IMR-90 (cell line): ENCODE measurements at places on chromosomes 2 and 18.

GRCh38 chr2:36711741-36712314, 15.3 kb downstream of the VIT start:
- DNase-seq = no peak
- H3K4me1 ChIP-seq = peaks cover 3% of the 10 kb centered on the region; the same call in 1 of the 2 replicates
- H3K4me3 ChIP-seq = no peak overlapping the region
- no peaks in the 10 kb centered on the region for H3K36me3 ChIP-seq

GRCh38 chr18:79582978-79583377, 96.6 kb upstream of the CTDP1 start:
- H3K27ac ChIP-seq = no peak overlapping the region
- peaks cover under 1% of the 10 kb centered on the region; the same call in 1 of the 2 replicates for H3K4me1 ChIP-seq
- no peaks in the 10 kb centered on the region; the same call in 1 of the 2 replicates for H3K27me3 ChIP-seq
- H3K36me3 ChIP-seq = no peaks in the 10 kb centered on the region
- no peak overlapping the region for H3K4me3 ChIP-seq

GRCh38 chr2:64750001-64750816, 96.5 kb upstream of the SERTAD2 start:
- peak; percentile 33 for DNase-seq
- no peaks in the 10 kb centered on the region for H3K27me3 ChIP-seq
- peak overlapping the region; percentile 67 for H3K4me3 ChIP-seq
- no peaks in the 10 kb centered on the region for H3K36me3 ChIP-seq
- peak overlapping the region; percentile 77 for H3K27ac ChIP-seq

- DNase-seq = no peak
- H3K4me3 ChIP-seq = no peak overlapping the region
- no peak overlapping the region for H3K27ac ChIP-seq
These were observed 25.5 kb downstream of the PIAS2 start for GRCh38 chr18:46891742-46892214.

GRCh38 chr2:40325116-40325515, 126.8 kb downstream of the SLC8A1 start:
- no peak for DNase-seq
- H3K36me3 ChIP-seq = no peaks in the 10 kb centered on the region
- no peak overlapping the region for H3K27ac ChIP-seq
- H3K4me1 ChIP-seq = peaks cover 8% of the 10 kb centered on the region
- no peak overlapping the region for H3K4me3 ChIP-seq
- no peaks in the 10 kb centered on the region for H3K27me3 ChIP-seq

- DNase-seq = peak; percentile 66
- H3K4me3 ChIP-seq = no peak overlapping the region
- peak overlapping the region; percentile 30 for H3K27ac ChIP-seq
- H3K4me1 ChIP-seq = peaks cover 53% of the 10 kb centered on the region
These were observed 42.8 kb upstream of the SMAD7 start for GRCh38 chr18:48993586-48993985.

DNA sequence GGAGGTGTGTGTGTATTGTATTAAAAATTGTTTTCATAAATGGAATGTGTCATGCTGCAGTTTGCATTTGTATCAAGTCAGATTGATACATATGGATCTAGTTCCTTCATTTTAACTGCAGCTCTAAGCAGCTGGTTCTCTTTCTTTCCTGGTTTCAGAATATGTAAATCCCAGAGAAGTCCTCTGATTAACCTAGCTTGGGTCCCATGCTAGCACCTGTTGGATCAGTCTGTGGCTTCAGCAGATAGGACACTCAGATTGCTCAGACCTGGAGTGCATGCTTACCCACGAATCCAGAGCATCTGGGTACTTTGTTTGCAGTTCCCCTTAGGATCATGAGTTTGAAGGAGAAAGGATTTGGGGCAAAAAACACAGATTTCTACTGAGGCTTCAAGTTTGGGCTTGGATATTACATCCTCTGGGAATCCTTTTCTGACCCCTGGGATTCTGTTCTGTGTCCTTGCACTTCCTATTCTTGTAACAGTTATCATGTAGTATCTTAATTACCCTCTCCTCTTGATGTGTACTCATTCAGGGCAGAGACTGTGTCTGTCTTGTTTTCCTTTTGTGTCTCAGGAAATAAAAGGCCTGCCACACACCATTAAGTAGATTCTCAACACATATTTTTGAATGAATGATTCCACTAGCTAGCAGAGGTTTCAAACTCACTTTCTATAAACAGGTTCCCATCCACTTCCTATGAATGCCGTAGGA, 142.1 kb downstream of the PHLPP1 start:
- H3K27ac ChIP-seq = no peak overlapping the region
- H3K4me1 ChIP-seq = peaks cover 4% of the 10 kb centered on the region; the same call in 1 of the 2 replicates
- H3K4me3 ChIP-seq = no peak overlapping the region
- no peaks in the 10 kb centered on the region for H3K27me3 ChIP-seq

DNA sequence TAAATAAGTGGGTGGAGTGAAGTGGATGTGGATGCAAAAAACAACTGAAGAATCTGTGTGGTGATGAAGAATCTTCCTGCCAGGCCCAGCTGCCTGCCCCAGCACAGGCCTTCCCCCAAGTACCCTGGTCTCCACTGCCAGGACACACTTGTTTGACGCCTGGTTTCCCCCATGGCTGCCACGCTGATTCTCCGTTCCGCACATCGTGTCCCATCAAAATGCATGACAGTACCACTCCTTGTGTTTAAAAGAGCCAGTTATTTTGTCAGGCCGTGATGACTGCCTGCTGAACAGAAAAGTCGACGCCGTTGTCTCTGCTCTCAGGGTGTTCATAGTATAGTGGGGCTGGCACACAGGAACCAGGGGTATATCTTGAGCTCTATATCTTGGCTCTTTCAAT, 50.3 kb upstream of the KYNU start:
- peaks cover 6% of the 10 kb centered on the region; the same call in 1 of the 2 replicates for H3K4me1 ChIP-seq
- H3K4me3 ChIP-seq = no peak overlapping the region
- H3K27ac ChIP-seq = no peak overlapping the region
- no peaks in the 10 kb centered on the region for H3K36me3 ChIP-seq
- H3K27me3 ChIP-seq = no peaks in the 10 kb centered on the region

GRCh38 chr18:67517444-67517765, 885 bp upstream of the DSEL start:
- peaks cover 10% of the 10 kb centered on the region for H3K4me1 ChIP-seq
- H3K27ac ChIP-seq = peak overlapping the region; percentile 91
- DNase-seq = peak; percentile 25
- H3K4me3 ChIP-seq = peak overlapping the region; percentile 60

- no peak for DNase-seq
- H3K4me1 ChIP-seq = no peaks in the 10 kb centered on the region
- H3K27me3 ChIP-seq = no peaks in the 10 kb centered on the region
- no peak overlapping the region for H3K27ac ChIP-seq
These were observed 21.9 kb downstream of the NEMP2 start for GRCh38 chr2:190512539-190513095.

DNA sequence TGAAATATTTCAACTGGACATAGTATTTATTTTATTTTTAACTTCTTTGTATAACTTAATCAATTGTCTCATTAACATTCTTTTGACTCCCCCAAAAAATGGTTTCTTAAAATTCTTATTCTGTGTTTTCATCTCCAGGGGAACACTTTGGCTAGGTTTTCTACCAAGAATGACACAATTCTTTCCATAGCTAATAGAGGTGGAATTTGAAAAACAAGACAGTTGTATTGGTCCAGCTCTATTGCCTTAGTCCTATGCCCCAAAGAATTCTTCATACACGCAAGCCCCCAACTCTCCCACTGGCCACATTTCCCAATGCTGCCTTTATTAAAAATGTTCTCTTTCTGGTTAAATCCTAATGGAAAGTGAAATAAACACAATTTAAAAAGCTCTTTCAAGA, 104.7 kb upstream of the PKDCC start:
- H3K4me3 ChIP-seq = no peak overlapping the region
- no peak overlapping the region for H3K27ac ChIP-seq
- peaks cover 15% of the 10 kb centered on the region; the same call in 1 of the 2 replicates for H3K4me1 ChIP-seq

- H3K36me3 ChIP-seq = no peaks in the 10 kb centered on the region
- H3K4me3 ChIP-seq = no peak overlapping the region
- peaks cover 2% of the 10 kb centered on the region; the same call in 1 of the 2 replicates for H3K4me1 ChIP-seq
- no peak overlapping the region for H3K27ac ChIP-seq
These were observed 176.6 kb upstream of the CREB1 start for GRCh38 chr2:207352978-207353671.

DNA sequence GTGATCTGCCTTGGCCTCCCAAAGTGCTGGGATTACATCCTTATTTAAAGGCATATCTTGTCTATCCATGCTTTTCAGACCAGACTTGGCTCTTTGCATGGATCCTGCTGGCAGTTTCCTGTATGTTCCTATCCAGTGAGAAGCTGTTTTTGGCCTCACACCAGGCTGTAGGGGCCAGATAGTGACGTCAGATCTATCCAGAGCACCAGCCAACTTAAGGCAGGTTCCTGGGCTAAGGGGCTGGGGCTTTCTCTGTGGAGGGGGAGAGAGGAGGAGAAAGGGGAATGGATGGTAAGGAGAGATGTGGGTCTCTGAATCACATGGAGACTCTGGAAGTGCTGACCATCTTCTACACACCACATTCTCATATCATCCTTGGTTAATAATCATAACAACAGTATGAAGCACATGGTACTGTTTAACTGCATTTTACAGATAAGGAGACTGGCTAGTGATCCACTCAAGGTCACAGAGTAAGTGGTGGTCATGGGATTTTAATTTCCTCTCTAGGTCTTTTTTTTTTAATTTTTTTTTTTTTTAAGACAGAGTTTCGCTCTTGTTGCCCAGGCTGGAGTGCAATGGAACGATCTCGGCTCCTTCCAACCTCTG, 2.0 kb upstream of the FAM117B start:
- no peak overlapping the region for H3K27ac ChIP-seq
- no peaks in the 10 kb centered on the region for H3K27me3 ChIP-seq
- no peaks in the 10 kb centered on the region for H3K36me3 ChIP-seq
- peaks cover 3% of the 10 kb centered on the region; the same call in 1 of the 2 replicates for H3K4me1 ChIP-seq
- peak; percentile 58 for DNase-seq

GRCh38 chr18:76496194-76496890, 1.3 kb upstream of the ZNF516 start:
- H3K27ac ChIP-seq = peak overlapping the region; percentile 20; the same call in 1 of the 2 replicates
- peaks cover 2% of the 10 kb centered on the region; the same call in 1 of the 2 replicates for H3K4me1 ChIP-seq
- H3K27me3 ChIP-seq = no peaks in the 10 kb centered on the region
- DNase-seq = peak; percentile 74
- H3K36me3 ChIP-seq = no peaks in the 10 kb centered on the region
